Stimulated activated CD8-positive, alpha-beta memory T cell treated with anti-CD3 and anti-CD28 coated beads, Interleukin-4, amount 100 ng/mL, for 1 hour (primary cell): ENCODE measurements at places on chromosomes 5 and 9.

GRCh38 chr9:85647571-85647970 lies 94.2 kb downstream of the AGTPBP1 start:
- DNase-seq, result no peak

GRCh38 chr5:150347451-150347850 lies 10.0 kb upstream of the TCOF1 start:
- DNase-seq, result no peak

DNA sequence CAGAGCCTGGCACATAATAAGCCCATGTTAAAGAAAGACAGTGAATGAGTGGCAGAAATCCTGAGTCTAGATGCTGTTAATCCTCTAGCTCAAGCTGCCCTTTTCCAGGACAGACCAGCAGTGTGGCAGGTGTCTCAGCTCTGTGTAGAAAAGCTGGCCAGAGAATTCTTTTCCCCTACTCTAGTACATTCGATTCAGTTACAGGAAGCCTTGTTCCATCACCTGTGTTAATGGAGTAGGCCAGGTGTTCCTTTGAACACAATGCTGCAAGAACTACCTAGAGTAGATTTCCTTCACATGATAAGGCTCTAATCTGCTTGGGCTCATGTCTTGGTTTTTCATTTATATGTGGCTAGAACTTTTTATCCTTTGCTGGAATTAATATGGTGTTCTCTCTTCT lies 52.5 kb downstream of the NUP214 start:
- no peak for DNase-seq

DNA sequence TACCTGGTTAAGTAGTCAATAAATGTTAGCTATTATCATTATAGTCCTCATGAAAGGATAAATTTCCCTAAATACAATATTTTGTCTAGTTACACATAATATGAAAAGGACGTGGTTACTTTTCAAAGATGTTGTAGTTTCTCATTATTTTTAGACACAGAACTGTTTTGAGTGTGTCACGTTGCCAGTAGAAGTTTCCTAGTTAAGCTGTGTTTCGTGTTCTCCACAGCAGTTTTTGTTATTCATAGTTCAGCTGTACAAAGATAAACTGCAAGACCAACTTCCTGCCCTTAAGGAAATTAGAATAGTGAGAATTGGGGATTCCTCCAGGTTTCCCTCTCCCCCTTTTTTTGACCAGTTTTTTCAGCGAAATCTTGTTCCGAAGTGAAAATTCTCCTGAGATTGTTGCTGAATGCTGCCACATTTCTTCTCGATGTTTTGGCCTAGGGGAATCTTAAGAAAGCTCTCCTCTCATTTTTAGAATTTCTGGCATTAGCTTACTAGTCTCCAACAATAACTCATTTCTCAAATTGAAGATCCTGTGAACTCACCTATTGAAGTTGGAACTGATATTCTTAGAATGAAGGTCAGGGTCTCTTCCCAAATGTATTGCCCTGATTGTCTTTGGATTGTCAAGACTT lies 176.1 kb downstream of the PAM start:
- no peak for DNase-seq

- DNase-seq, result no peak
Measured at GRCh38 chr5:127294829-127295228, 4.2 kb downstream of the MEGF10 start.

DNA sequence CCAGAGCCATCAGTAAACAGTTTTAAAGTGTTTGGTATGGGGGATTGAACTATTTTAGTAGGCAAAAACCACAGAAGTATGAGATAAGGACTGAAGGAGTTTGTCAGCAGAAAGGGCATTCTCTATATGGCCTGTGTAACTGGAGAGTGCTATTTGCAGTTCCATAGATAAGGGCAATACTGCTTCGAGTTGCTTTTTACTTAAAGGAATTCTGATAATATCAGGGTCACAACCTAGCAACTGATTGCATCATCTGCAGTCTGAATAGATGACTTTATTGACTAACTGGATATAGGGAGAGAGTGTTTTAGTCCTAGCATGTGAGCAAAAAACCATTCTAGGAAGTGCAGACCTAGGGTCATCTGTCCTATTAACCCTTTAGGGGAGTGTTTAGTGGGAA lies 645.2 kb upstream of the PTPRD start:
- DNase-seq, result no peak

DNA sequence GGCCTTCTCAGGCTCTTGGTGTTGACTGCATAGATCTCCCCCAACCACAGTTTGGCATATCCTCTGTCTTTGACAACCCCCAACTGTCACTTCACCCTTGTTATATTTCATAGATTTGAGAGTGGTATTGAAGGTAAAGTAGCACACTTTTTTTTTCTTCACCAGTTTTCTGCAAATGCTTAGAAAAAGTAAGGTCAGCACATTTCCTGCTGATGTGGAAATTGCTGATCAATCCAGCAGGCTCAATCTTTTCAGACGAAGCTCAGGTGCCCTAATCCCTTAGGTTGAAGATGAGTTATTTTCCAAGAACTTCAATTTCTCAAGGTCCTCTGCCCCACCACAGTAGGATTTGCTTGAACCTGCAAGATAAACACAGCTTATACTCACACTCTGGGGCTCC lies 38.5 kb upstream of the ANKRD31 start:
- DNase-seq, result no peak

- DNase-seq, result no peak
Measured at GRCh38 chr5:136027311-136027710, 1.5 kb upstream of the TGFBI start.

- DNase-seq, result no peak
Measured at GRCh38 chr5:14675865-14676300, 11.4 kb downstream of the OTULIN start.

DNA sequence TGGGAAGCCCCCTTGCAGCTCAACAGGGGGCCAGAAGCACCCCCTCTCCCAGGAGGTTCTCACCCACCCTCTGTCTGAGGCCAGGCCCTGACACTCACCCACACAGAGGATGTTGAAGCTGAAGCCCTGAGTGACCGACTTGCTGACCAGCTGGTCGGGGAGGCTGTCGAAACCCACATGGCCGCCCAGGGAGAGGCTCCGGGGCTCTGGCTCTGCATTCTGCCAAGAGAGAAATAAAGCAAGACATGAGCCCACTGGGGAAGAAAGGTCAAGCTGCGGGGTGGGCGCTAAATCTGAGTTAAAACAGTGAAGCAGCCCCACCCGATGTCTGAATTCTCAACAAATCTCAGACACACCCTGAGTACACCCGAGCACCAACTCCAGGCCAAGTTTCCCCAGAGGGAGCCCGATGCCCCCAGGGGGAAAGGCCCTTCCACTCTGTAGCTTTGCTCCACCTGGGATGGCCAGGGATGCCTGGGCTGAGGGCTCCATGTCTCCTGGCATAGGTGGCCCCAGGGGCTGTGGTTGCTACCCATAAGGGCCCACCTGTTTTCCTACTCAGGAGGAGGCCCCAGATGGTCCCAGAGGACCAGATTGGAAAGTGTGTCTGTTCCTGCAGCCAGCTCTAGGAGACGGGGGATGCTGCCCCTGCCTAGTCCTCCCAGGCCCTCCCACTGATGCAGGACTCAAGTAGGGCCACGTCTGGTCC lies 11.6 kb downstream of the SEPTIN8 start:
- DNase-seq, result no peak

- DNase-seq, result no peak
Measured at GRCh38 chr9:99873943-99874584, 32.4 kb upstream of the STX17 start.

- no peak for DNase-seq
Measured at GRCh38 chr5:143758750-143759149, 53.2 kb upstream of the HMHB1 start.

- no peak for DNase-seq
Measured at GRCh38 chr5:96321345-96321744, 111.7 kb downstream of the PCSK1 start.

DNA sequence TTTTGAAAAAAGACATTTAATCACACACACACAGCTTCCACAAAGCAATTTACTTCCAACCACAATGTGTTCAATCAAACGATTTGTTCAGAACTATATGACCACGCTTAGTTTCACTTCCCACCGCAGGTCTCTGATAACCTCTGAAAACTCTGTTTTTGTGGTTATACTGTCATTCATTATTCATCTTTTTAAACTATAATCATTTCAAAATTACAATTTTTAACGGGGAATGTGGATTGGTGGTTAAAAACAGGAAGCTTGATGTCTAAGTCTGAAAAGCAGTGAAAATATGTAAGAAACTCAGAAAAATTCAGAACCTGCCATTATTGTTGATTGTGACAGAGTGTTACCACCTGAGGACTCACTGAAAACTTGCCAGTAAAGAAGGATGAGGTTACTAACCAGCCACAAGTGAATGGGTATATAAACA lies 12.7 kb upstream of the TMEM174 start:
- no peak for DNase-seq

DNA sequence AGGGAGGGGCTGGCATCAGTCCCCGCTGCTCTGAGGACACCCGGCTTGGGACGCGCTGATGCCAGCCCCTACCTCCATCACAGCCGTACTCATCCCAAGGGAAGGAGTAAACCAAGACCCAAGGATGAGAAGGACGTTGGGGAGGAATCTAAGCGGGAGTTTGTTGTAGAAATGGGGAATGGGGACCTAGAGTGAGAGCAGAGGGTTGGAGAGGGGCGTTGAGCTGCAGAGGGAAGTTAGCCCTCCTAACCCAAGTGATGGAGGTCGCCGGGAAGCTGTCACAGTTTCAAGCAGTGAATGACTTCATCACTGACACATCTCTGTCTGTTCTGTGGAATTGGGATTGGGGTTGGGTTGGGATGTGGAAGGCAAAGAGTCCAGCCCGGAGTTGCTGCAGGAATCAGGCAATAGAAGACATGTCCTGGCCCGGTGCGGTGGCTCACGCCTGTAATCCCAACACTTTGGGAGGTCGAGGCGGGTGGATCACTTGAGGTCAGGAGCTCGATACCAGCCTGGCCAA lies 759 bp upstream of the SUSD1 start:
- no peak for DNase-seq

GRCh38 chr9:967436-967835 lies 9.0 kb upstream of the DMRT3 start:
- DNase-seq, result no peak

GRCh38 chr9:72139226-72139625 lies 10.0 kb upstream of the GDA start:
- no peak for DNase-seq

DNA sequence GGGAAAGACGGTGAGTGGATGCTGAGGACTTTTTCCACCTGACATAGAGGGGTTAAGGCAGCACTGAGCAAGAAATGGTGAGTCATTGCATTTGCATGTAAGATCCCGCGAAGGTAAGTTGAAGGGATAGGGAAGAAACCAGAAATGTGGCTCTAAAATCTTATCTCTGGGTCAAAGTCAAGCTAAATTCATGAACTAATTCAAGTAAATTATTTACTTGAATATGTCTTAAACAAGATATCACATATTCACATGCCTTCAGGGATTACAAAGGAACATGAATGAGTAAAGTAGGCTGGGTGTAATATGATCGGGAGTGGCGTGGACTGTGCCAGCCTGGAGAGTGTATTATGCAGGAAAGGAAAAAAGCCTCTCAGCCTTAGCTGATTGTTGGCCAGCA lies 74.4 kb upstream of the EQTN start:
- no peak for DNase-seq

- no peak for DNase-seq
Measured at GRCh38 chr9:86867804-86868313, 79.4 kb downstream of the GAS1 start.

GRCh38 chr5:158958021-158958994 lies 141.4 kb downstream of the EBF1 start:
- no peak for DNase-seq
